NT2/D1 (cell line): ENCODE measurements at places on chromosomes 3 and 15.

GRCh38 chr3:46962427-46962826 is 14.1 kb downstream of the CCDC12 start:
- DNase-seq, result no peak

DNA sequence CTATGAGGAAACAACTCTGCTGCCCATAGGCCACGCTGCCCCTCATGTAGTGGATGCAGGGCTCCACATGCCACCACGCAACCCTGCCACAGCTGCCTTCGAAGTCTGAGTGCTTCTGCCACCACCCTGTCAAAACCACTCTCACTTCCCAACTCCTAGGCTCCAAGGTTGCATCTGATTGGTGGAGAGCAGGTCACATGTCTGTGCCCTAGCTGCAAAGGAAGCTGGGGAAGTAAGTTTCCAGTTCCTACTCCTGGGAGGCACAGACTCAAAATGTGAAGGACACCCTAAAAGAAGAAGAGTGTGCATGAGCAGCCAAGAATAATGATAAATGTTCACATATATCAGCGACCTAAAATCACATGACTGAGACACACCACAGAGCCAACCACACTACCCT is 31.9 kb upstream of the TICRR start:
- no peak for DNase-seq

DNA sequence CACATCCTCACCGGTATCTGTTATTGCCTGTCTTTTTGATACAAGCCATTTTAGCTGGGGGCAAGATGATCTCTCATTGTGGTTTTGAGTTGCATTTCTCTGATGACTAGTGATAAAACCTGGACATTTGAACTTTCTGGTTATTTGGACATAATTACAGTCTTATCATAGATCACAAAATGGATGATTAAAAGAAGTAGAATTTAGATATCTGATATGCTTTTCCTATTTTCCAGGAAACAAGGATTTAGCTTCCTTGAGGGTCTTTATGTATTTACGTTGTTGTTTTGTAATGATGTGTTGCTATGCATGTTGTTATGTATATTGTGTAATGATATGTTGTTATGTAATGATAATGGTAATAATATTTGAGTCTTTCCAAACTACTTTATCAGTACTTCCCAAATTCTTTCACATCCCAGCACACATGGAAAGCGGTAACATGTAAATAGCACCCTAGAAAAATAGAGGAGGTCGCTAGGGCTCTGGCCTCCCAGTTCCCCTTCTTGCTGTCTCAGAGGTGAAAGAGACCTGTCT is 53.8 kb downstream of the GJD2 start:
- DNase-seq, result no peak

DNA sequence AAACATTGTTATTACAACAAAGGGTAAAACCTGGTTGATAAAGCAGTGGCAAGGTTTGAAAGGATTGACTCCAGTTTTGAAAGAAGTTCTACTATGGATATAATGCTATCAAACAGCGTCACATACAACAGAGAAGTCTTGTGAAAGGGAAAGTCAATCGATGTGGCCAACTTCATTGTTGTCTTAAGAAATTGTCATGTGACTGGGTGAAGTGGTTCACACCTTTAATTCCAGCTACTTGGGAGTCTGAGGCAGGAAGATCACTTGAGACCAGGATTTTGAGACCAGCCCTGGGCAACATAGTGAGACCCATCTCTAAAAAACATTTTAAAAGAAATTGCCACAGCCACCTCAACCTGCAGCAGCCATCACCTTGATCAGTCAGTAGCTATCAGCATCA is 6.2 kb upstream of the LXN start:
- DNase-seq, result no peak

DNA sequence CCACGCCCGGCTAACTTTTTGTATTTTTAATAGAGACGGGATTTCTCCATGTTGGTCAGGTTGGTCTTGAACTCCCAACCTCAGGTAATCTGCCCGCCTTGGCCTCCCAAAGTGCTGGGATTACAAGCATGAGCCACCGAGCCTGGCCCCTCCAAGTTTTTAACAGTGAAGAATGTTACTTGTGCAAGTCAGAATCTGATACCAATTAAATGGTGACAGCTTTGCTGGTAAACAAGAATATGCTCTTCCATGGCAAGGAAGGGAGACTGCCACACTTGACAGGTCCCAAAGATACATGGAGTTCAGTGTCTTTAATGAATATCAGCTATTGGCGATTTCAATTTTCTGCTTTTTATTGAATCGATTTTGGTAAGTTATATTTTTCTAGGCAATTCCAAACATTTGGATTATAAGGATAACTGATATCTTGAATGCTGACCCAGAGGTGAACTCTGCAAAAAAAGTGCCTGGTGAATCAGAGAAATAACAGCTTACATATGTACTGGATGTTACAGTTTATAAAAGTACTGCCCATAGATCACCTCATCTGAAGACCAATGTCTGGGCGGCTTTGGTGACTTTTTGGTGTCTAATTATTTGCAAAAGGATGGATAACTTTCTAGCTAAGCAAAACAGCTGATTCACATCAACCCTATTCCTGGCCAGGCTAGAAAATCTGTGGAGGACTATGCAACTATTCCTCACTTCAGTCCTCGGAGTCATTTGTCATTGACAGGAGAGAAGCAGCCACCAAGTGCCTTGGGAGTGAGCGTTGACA is 1.2 kb downstream of the PARP16 start:
- no peak for DNase-seq

DNA sequence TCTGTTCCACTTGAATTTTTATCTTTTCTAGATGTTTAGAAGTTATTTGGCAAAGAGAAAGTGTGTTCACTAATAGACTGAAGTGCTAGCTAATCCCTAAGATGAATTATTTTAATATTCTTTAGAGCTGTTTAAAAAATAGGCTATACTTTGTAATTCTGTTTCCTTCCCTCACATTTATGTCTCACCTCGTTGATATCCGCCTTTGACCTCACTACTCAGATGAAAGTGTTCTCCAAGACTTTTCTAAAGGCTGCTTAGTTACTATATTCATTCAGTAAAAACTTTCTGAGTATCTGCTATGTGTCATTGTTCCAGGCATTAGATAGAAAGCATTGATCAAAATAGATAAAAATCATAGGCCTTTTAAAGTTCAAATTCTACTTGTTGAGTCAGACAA is 38.3 kb downstream of the HMG20A start:
- no peak for DNase-seq

DNA sequence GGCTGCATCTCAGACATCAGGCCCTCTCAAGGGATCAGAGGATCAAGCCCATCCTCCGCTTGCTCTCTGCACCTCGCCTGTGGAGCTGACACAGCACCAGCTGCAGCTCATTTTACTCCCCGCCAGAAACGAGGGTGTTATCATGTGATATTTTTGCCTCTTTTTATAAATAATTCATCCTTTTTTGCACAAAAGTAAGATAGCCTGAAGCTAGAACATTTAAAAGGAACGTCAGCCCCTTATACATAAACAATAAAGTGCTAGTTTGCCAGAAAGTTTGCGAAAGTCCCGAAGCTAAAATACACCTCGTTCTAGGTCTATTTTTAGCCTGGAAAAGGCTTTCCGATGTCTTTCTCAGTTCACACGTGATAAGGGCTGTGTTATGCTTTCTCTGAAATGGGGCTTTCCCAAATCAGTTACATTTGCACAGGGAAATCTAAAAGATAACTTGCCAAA is 9.6 kb upstream of the FAM174B start:
- no peak for DNase-seq

- peak; percentile 83 for DNase-seq
These were observed 2.7 kb downstream of the TMEM108 start for GRCh38 chr3:133040696-133041523.

- DNase-seq, result no peak
These were observed 9.1 kb upstream of the DAZL start for GRCh38 chr3:16614033-16615031.

- no peak for DNase-seq
These were observed 8.5 kb downstream of the CCDC9B start for GRCh38 chr15:40332113-40332781.

DNA sequence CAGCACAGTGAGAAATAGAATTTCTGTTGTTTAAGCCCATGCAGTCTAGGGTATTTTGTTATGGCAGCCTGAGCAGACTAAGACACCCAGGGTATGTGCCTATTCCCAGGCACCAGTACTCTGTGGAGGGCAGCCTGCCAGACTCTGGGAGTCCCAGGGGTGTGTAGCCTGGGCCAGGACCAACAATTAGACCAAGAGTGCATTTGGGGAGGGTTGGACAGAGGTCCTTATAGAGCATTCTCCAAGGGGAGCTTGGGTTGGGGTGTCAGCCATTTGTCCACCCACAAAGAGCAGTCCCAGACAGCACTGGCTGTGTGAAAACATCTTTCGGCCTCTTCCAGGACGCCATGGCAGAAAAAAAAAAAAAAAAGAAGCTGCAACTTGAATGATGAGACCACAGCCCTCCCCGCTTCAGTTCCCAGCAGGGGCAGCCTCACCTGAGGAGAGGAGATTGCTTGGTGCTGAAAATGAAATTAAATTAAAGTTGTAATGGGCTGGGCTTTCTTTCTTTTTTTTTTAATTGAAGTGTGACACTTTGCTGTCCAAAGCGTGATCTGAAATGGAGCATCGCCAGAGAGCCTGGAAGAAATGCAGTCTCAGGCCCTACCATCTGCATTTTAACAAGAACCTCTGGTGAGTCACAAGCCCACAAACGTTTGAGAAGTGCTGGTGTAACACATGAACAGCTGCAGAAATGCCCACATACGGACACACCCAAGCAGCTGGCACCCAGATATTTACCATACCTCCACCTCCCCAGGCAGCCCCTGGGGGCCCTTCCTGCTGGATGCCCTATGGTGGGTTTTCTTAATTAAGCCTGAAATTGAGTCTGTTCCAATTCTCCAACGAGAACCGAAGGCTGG is 21.3 kb upstream of the CAV3 start:
- no peak for DNase-seq

- DNase-seq, result no peak
These were observed 268.7 kb downstream of the EDEM1 start for GRCh38 chr3:5456199-5456598.

- no peak for DNase-seq
These were observed 59.7 kb upstream of the BDH1 start for GRCh38 chr3:197615430-197615829.

DNA sequence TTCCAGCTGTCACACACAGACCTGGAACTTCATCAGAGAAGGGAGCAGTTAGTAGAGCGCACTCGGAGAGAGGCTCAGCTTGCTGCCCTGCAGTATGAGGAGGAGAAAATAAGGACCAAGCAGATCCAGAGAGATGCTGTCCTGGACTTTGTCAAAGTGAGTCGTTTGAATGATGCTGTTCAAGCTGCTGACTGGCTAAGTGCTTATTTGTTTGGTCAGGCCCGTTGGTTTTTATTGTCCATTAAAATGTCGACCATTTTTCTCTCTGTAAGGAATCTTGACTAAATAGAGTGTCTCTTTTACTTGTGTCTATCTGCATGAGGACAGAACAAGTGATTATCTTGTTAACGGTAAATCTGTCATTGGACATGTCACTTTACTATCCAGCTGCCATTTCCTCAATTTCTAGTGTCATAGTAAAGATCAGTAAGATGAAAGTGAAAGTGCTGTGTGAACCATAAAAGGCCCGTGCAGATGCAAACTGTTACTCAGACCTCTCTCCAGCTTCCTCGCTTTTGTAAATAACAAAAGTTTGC is 56.9 kb downstream of the LRCH3 start:
- DNase-seq, result no peak

DNA sequence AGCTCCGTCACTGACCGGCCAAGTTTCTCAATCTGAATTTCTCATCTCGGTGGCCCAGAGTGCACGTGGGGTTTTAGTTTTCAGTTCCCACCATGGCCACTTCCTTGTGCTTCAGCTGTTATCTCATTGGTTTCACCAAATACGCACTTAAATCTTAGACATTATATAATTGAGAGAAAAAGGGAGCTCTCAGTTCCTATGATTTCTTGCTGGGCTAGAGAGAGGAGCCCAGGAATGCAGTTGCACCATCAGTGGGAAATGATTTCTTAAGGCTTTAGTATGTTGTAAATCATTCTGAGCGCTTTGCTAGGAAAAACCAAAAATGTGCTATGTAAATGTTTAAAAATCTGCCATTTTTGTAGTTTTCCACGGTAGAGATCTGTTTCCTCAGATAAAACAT is 53.2 kb downstream of the OXNAD1 start:
- DNase-seq, result no peak

DNA sequence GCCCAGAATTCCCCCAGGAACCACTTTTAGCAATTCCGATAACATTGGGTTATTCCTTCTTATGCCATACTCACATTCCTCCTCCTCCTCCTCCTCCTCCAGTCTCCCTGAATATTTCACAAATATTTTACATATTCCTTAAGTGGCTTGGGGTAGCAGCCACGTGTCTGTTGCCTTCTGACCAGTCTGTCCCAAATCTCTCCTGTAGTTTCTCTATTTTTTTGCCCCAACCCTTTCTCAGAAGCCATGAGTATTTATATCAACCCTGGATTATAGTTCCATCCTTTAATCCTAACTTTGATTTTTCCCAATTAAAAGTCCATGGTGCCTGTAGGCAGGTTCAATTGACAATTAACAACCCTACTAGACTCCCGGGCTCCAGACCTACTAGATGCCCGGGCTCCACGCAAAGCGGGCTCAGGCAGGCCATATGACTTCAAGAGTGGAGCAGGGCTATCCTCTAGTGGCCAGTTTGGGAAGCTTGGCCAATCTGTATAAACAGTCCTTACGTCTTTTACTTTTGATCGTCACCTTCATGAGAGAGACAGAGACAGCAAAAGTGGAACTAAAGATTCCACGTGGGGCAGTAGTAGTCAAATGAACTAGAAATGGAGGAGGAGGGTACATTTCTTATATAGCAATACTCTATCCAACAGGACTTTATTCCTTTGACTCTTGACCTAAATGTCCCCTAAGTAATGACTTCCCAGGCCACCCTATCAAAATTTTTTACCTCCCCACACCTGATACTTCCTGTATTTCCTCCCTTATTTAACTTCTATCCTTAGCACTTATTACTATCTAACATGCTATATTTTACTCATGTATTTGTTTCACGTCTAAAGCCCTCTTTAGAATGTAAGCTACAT is 69.7 kb downstream of the USF3 start:
- peak; percentile 61 for DNase-seq

- DNase-seq, result no peak
These were observed 652.0 kb upstream of the NECTIN3 start for GRCh38 chr3:110419601-110420000.

GRCh38 chr3:17469520-17469919 is 272.9 kb downstream of the TBC1D5 start:
- no peak for DNase-seq

DNA sequence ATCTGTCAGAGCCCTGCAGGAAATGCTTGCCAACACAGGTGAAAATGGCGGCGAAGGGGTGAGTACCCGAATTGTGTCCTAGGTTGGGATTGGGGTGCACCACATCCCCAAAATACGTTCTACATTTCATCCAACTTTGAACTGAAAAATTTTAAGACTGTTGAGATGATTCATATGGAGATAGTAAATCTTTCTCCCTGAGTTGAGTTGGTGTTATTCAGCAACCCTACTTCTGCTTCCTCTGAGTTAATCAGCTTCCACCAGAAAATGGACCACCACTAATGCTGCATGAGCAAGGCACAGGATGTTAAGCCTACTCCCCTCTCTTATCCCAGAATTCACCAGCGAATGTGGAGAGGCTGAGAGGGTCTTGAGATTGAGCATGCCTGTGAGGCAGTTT is 192.9 kb downstream of the RYR3 start:
- no peak for DNase-seq
